Epithelial cell of esophagus (primary cell): ENCODE measurements at places on chromosomes 4 and X.

- no peak for DNase-seq
Measured at GRCh38 chr4:186170966-186171365, 20.4 kb upstream of the CYP4V2 start.

- peak; percentile 69 for DNase-seq
Measured at GRCh38 chrX:105564501-105564900, 257.8 kb upstream of the NRK start.

GRCh38 chr4:73533515-73534422 is 52.2 kb downstream of the AFM start:
- no peak for DNase-seq

DNA sequence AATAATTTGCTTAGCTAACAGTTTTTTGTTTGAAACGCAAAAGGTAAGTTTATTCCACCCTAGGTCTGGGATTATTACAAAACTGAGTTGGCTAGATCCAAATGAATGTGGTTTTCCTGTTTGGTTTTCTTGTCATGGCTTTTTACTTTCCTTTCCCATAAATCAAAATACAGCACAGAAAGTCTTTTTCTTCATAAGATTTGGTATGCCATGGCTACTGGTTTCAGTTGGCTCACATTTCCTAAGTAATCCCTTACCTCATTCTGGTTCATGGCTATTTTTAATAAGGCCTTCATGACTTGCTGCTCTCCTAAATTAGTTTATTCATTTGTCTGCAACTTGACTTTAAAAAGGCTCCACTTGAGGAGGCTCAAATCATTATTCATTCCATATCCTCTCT is 12.9 kb upstream of the PAK3 start:
- DNase-seq: no peak

DNA sequence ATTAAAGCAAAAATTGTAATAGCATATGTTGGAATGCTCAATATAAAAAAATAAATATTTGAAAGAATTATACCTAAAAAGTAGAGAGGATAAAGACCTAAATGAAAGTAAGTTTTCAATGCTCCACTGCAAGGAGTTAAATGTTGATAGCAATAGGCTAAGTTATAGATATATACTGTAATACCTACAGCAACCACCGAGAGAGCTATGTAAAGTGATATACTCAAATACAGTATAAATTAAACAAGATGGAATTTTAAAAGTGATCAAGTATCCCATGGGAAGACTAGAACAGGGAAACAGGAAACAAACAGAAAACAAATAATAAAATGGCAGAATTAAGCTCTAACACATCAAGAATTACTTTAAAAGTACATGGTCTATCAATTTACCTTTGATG is 73.9 kb downstream of the CASP3 start:
- DNase-seq: no peak

DNA sequence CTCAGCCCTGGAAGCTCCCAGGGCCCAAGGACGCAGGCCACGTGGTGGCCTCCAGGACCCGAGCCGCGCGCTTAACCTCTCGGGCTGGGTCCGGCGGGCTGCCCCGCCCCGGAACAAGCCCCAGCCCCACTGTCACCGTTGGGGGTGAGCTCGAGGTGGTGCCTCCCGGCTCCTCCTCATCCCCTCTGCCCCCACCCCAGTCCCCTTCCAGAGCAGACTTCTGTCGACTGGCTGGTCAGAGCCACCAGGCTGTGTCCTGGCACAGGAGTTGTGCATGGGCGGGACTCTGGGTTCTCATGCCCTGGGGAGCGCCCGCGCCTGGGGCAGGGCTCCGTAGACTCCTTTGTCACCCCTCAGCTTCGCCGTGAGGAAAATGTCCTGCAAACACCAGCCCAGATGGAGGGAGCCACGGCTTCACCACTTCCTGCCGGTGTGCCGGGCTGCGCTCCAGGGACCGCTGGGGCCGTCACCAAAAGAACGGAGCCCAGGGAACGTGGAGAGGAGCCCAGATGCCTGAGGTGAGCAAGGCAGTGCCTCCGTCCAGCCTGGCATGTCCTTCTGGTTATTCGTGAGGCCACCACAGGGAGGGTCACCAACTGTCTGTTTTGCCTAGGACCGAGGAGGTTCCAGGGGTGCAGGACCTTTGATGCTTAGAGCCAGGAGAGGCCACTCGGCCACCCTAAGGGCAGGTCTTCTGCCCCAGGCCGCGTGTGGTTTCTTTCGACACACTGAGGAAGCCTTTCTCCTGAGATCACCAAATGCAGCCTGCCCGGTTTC is 7.1 kb upstream of the RGS12 start:
- peak; percentile 58 for DNase-seq

- DNase-seq: no peak
Measured at GRCh38 chr4:25494166-25494565, 117.1 kb downstream of the ANAPC4 start.

DNA sequence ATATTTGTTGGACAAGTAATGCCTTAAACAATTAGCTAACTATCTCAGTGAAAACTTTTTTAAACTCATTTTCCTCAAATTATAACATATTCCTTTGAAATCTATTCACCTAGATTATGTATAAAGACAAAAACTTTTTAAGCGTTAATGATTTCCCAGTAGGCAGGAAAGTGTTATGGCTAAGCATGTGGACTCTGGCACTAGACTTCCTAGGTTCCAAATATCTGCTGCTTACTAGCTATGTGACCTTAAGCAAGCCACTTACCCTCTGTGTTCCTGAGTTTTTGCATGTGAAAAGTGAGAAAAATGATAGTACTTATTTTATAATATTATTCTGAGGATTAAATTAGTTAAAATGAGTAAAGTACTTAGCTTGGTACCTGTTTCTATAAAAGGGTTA is 301.8 kb downstream of the STPG2 start:
- DNase-seq: no peak

DNA sequence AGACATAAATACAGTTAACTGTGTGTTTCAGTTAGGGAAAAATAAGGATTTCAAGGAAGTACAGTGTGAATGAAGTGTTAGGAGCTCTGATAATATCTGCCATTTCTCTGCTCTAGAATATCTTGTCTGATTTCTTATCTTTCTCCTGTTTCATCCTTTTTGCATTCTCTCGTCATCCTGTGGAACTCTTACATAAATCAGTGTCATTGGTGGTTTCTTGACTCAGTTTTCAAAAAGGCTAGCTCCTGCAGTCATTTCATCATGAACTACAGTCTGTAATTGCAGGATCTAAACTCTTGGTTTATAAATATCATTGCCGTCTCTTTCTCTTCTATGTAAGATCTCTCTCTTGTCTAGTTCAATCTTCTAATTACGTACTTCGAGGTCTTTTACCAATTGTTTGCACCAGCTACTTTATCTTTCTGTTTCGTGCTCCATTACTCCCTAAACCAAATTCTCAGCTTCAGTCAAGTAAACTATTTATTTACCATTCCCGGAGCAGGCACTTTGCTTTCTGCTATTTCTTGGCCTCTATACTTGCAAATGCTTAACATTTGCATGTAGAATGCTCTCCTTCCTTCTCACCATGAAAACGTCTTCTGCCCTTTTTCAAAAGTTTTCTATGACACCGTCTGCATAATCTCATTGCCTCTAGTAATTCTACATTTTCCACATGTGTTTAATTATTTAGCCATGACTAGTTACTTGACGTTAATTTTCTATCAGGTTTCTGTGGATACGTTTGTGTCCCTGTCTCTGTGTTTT is 294.0 kb downstream of the TENM3 start:
- DNase-seq: no peak

DNA sequence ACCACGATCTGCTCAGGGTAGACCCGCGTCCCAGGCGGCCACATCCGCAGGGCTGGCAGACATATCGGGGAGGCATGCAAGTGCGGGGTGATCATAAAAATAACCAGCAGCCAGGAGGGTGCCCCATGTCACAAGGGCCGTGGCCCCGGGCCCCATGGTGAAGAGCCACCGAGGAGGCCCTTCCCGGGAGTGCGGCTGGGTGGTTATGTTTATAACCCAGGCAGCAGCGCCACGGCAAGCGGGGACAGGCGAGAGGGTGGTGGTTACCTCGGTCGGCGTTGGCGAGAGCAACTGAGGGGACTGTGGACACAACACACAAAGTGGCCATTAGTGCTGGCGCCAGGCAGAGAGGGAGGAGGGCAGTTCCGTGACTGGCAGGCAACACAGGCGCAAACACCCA is 92.7 kb upstream of the AFAP1 start:
- no peak for DNase-seq

- DNase-seq: peak; percentile 63
Measured at GRCh38 chr4:4995103-4995907, 24.0 kb downstream of the CYTL1 start.

DNA sequence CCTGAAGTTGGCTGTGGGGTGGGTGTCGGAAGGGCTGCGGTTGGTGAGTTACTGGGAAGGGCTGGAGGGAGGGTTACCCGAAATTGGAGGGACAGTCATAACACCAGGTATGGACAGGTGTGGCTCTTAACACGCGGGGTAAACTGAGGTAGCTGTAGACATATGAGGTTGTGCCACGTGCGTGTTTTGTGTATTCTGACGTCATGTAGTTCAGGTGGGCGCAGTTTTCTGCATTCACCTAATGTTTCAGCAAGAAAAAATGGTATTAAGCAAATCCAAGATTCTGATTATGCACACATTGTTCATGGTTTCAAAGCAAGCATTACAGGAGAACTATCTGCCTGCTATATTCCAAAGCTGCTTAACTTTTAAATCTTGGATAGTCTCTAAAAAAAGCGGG is 83.5 kb upstream of the GPM6B start:
- no peak for DNase-seq

- DNase-seq: no peak
Measured at GRCh38 chrX:14050709-14051108, 21.0 kb upstream of the GEMIN8 start.

DNA sequence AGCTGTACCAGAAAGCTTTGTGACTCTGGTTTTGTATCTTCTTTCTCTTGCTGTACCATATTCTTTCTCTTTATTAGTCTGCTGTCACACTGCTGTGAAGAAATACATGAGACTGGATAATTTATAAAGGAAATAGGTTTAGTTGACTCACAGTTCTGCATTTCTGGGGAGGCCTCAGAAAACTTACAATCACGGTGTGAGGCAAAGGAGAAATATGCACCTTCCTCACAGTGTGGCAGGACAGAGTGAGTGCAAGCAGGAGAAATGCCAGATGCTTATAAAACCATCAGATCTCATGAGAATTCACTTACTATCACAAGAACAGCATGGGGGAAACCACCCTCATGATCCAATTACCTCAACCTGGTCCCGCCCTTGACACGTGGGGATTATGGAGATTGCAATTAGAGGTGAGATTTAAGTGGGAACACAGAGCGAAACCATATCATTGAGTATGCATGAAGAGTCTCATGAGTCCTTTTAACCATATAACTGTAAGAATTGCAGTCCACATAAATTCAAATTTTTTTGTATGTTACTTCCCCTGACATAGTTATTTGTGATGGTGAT is 67.4 kb upstream of the INPP4B start:
- no peak for DNase-seq

DNA sequence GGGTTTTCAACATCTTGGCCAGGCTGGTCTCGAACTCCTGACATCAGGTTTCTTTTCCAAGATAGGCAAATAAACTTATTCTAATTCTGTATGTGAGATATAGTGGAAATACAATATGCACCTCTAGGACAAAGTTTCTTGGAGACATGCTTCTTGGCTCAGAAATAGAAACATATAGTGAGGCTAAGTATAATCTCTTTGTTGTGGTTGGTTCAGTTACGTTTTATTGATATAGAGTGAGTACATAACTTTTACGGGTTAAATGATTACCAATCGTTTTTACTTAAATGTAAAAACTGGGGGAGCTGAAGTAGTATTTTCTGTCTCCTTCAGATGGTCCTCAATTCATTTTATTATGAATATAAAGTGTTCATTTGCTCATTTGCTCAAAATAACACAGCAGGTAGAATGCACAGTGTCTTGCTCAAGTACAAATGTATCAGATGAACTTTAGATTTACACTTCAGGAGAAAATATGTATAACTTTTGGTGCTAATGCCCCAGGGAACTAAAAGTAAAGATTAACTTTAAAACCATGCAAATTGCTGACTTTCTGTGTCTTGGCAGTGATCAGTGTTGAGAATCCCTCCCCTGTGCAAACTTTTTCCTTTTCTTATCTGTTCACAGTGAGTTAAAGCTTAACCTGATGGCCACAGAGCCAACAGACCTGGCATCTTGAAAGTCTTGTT is 77.6 kb downstream of the AFF1 start:
- DNase-seq: no peak

GRCh38 chr4:94358101-94358500 is 15.5 kb upstream of the HPGDS start:
- peak; percentile 66 for DNase-seq

- no peak for DNase-seq
Measured at GRCh38 chr4:54228546-54228945, 547 bp upstream of the PDGFRA start.

DNA sequence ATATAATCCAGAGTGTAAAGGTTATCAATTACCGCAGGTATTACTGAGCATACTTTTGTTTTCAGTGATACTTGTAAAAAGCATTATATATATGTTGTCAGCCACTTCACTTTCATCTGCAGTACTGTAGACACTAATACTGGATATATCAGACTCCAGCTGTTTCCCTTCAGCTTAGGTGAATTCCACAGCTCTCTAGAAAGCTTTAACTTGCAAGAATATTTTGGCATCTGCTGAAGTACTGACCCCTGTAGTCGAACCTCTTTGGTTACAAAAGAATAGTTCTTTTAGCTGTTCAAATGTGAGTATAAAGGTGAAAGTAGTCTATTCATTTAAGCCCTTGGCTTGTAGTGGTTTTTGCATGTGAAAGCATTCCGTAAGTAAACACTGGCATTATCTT is 1222.7 kb upstream of the TENM3 start:
- DNase-seq: no peak

GRCh38 chr4:33193109-33193508 is 2472.9 kb downstream of the PCDH7 start:
- DNase-seq: no peak

DNA sequence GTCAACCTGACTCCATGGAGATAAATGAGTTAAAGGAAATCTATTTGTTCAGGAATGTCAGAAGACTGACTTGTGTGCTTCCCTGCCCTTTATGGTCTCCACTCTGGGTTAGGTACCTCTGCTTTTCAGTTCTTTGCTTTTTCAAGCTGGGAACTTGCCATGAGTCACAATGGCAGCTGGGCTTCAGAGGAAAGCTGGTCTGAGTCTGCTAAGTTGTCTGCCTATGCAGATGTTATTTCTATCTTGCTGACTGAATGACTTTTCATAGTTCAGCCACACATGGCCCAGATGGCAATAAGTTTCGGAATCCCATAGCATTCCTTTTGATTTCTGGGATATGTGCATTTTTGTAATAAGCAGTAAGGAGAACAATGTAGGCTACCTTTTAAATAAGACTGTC is 337.9 kb upstream of the FGF13 start:
- peak; percentile 1 for DNase-seq

DNA sequence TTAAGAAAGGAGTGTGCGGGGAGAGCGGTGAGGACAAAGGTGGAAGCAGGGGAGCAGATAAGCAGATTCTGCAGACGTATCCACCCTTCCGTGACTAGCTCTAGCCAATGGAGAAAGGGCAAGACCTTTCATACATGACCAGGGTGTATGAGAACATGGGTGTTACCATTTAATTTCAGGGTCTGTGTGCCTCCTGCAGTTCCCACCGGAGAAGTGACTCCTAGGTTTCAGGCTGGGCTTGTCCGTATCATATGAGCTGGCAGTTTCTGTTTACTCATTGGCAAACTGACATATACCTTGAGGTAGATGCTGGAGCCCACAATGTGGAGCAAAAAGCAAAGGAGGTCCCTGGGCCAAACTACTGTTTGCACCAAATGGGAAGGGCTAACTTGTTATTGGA is 6.8 kb downstream of the RBM47 start:
- peak; percentile 94 for DNase-seq
